Upper lobe of left lung (tissue), 6 donors: ENCODE measurements at places on chromosomes 11 and 22. TPM values are rescaled to one million over a fixed set of nuclear protein-coding genes. Genes with fewer than 3 reads are reported as not detected.

TREH gene
- 1.0 TPM for total RNA-seq

SOX10 gene
- not detected for total RNA-seq

SART1 gene
- 92.1 TPM for total RNA-seq

RFPL2 gene
- not detected for total RNA-seq
